ENCODE measurements at places on chromosomes 7 and 10.

GRCh38 chr7:112286250-112287086 is 80.0 kb downstream of the ZNF277 start:
- DNase-seq: no peak

DNA sequence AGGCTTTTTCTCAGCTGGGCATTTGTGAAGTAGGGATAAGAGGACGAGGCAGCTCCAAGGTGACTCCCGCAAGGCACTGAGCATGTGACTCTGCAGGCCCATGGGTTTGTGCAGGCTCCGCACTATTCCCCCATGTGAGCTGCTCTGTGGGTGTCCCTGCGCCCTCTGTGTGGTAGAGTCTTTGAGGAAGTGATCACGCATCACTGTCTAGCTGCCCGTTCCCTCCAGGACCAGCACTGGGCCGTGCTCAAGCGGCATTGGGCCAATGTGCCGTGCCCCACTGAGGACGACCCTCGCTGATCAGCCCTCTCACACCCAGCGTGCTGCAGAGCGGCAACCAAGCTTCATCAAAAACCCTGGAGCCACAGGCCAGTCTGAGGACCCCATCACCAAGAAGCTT is 7.5 kb downstream of the PRKAG2 start:
- no peak for DNase-seq

GRCh38 chr7:30252885-30253795 is 31.3 kb upstream of the ZNRF2 start:
- no peak for DNase-seq

DNA sequence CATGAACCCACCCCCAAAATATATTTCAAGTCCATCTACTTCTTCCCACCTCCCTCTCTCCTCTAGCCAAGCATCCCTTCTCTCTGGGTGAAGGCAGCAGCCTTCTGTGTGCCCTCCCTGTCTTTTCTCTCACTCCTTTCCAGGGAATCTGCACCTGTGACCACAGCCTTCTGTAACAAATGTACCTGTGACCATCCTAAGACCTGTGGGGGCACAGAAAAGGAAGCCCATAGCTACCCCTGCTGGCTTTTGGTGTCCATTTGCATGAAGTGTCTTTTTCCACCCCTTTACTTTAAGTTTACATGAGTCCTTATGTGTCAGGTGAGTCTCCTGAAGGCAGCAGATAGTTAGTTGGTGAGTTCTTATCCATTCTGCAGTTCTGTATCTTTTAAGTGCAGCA is 2.0 kb upstream of the TBXAS1 start:
- no peak for DNase-seq

DNA sequence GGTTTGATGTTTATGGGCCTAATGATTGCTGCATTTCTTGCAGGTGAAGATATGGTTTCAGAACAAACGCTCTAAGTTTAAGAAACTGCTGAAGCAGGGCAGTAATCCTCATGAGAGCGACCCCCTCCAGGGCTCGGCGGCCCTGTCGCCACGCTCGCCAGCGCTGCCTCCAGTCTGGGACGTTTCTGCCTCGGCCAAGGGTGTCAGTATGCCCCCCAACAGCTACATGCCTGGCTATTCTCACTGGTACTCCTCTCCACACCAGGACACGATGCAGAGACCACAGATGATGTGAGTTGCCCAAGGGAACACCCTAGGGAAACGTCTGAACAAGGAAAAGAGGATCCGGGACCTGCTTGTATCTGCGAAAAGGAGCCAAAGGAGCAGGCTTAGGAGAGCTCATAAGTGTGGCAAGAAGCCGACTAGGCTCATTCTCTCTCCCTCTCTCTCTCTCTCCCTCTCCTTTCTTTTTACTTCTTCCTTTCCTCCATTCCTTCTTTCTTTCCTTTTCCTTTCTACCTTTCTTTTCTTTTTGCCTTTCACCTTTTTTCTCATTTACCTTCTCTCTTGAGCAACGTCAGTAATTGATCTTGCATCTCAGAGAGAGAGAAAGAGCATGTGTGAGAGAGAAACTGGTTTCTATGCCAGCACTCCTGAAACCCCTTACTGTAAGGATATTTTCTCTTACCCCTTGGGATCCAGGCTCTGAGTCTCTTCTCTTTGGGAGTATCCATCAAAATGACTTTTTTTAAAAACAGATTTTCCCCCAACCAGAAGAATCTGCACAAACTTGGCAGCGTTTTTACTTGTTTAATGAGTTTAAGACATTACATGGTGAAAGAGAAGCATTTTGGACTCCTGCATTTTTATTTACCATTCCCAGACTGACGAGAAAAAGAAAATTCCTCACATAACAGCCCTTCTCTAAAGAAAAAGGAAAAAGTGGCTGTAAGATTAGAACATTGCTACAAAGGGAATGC is 4.7 kb downstream of the DLX6 start:
- DNase-seq: no peak

DNA sequence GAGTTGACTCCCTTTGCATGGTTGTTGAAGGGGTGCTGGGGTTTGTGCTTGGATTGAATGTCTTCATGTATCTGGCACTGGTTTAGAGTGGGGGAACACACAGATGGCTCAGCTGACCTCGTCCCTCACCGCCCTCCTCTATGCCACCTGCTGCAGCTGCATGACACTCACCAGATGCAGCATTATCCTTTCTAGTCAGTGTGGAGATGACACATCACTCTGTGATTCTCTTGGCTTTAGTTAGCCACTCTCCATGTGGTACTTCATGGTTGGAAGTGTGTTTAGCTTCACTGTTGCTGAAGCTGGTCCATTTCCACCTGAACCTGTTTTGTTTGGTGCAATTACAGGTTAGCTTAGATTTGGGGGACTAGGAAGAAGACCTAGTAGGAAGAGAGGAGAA is 56.3 kb upstream of the BMPER start:
- DNase-seq: peak; percentile 54

DNA sequence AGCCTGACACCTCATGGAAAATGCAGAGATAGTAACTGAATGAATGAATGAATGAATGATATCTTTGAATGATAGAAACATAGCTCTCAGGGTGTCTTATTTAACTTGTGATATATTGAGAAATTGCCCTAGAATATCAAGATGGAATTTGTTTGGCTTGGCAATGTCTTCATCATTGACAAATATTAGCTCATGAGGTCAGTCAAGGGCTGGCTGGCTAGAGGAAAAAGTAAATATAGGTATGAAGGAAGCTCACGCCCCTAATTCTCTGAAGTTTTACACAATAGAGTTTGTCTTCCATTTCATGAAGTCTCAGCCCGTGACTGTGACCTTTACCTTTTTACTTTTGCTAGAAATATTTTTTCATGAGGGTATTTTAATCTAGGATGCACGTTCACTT is 305.2 kb downstream of the ADARB2 start:
- DNase-seq: no peak

GRCh38 chr7:111672901-111673300 is 110.6 kb upstream of the IMMP2L start:
- DNase-seq: no peak

GRCh38 chr10:62077330-62078015 is 176.0 kb downstream of the ARID5B start:
- DNase-seq: no peak

DNA sequence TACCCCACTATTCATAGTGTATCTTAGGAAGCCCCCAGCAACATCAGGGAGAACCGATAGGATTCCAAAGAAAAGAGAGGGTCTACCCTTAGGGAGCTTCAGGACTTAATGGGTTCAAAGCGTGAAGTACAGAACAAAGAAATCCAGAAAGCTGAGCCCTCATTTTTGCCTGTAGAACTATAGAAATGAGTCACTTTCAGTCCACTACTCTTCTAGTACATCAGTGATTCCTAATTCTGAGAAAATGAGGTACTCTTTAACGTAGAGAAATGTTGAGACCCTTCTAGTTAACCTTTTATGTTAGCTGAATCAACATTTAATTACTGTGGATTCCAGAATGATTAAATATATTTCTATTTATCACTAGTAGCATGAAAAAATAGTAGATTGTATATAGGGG is 1.8 kb downstream of the TDRD1 start:
- DNase-seq: no peak

DNA sequence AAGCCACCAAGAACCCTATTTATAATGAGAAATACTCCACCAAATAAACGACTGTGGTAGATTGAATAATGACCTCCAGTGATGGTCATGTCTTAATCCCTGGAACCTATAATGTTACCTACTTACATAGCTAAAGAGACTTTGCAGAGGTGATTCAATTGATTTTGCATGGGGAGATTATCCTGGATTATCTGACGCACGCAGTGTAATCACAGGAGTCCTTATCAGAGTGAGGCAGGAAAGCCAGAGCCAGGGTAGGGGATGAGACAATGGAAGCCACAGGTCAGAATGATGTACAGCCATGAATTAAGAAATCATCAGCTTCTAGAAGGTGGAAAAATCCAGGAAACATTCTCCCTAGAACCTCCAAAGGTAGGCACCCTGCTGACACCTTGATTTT is 286.4 kb upstream of the SP4 start:
- DNase-seq: no peak

- DNase-seq: no peak
Observed at GRCh38 chr7:37394158-37394557, 54.5 kb downstream of the ELMO1 start.

DNA sequence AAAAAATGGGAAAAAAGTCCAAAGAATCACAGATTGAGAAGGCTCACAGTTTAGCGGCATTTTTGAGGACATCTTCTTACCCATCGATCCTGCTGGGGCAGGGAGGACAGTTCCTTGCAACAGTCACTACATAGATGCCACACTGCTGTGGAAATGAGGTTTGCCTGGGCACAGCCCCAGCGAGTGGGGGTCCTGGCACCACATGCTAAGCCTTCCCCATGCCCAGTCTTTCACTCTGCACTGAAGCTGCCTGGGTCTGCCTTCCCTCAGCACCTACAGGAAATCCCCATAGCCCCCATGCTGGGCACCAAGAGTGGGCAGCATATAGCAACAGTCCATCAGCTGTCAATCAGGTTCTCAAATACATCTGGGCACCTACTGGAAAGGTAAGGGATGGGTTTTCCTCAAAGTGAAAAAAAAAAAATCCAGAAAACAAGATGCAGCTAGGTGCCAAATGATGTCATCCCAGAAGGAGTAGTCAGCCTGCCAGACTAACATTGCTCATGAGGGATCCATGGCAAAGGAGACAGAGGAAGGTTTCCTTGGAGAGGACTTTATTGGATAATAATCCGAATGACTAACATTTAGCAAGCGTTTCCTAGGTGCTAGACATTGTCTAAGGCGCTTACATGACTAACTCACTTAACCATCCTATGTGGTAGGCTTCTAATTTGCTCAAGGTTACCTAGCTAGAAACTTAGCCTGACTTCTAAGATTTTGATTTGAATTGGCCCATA is 125.7 kb upstream of the CXCL12 start:
- peak; percentile 66 for DNase-seq
